ENCODE measurements at places on chromosomes 7 and 10. TPM values are rescaled to one million over a fixed set of nuclear protein-coding genes. Genes with fewer than 3 reads are reported as not detected.

DNA sequence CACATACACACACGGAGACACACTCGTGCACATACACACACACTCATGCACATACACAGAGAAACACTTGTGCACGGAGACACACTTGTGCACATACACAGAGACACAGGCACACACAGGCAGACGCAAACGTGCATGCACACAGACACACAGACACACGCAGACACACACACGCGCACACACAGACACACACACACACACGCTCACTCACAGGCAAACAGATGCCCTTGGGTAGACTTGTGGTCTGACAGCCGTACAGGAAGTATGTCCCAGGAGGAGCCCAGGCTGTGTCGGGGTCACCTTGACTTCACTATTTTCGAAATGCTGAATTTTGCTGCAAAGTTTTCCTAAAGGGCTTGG is 538.0 kb downstream of the DNAJB6 start:
- no peaks in the 10 kb centered on the region for H3K36me3 ChIP-seq
- no peak overlapping the region for H3K27ac ChIP-seq
- DNase-seq: no peak

GRCh38 chr10:74189999-74190421 is 39.0 kb downstream of the ADK start:
- peak overlapping the region; percentile 78 for H3K27ac ChIP-seq
- H3K36me3 ChIP-seq: no peaks in the 10 kb centered on the region
- no peaks in the 10 kb centered on the region for H3K27me3 ChIP-seq
- H3K4me1 ChIP-seq: peaks cover 22% of the 10 kb centered on the region
- no peak overlapping the region for H3K4me3 ChIP-seq

DNA sequence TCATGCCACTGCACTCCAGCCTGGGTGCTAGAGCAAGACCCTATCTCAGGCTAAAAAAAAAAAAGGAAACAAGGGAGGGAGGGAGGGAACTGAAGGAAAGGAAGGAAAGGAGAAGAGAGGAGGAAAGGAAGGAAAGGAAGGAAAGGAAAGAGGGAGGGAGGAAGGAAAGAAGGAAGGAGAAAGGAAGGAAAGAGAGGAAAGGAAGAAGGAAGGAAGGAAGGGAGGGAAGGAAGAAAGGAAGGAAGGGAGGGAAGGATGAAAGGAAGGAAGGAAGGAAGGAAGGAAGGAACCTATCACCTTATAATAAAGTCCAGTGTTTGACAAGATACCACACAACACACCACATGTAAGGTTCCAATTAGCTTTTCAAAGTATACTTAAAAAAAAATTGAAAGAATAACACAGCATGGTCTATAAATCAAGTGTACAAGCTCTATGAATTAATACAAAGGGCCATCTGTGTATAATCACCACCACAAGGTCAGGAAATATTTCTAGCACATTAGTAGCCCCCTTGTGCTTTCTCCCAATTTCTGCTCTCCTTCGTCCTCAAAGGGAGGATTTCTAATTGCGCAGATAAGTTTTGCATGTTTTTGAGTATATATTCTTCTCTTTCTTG is 26.4 kb downstream of the RNF216 start:
- H3K4me1 ChIP-seq: peaks cover 6% of the 10 kb centered on the region
- no peaks in the 10 kb centered on the region for H3K27me3 ChIP-seq
- H3K36me3 ChIP-seq: peaks cover 58% of the 10 kb centered on the region
- no peak overlapping the region for H3K4me3 ChIP-seq
- no peak for DNase-seq

DNA sequence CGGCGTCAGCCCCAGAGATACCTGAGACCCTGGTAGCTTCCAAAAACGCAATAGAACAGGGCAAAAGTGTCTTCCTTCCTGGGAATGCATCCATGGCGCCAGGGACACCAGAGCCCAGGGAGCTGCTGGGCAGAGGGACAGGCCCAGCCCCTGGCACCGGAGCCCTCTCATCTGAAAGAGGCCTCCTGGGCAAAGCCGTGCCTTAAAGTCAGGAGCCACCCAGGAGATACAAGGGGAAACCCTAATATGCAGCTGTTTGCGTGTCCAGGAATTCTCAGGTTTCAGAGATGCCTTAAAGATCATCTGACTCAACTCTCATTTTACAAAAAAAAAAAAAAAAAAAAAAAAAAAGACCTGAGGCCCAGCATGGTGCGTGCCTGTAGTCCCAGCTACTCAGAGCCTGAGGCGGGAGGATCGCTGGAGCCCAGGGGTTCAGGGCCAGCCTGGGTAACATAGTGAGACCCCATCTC is 28.0 kb downstream of the NUDT1 start:
- H3K4me1 ChIP-seq: no peaks in the 10 kb centered on the region
- DNase-seq: no peak
- no peaks in the 10 kb centered on the region for H3K27me3 ChIP-seq
- H3K27ac ChIP-seq: no peak overlapping the region
- H3K4me3 ChIP-seq: no peak overlapping the region

- peaks cover 6% of the 10 kb centered on the region for H3K36me3 ChIP-seq
- no peaks in the 10 kb centered on the region for H3K4me1 ChIP-seq
- H3K27me3 ChIP-seq: no peaks in the 10 kb centered on the region
- H3K4me3 ChIP-seq: no peak overlapping the region
- no peak overlapping the region for H3K27ac ChIP-seq
Measured at GRCh38 chr7:35658606-35659201, 36.2 kb downstream of the HERPUD2 start.

- H3K36me3 ChIP-seq: no peaks in the 10 kb centered on the region
- H3K27ac ChIP-seq: peak overlapping the region; percentile 92
- no peaks in the 10 kb centered on the region for H3K27me3 ChIP-seq
- peaks cover 73% of the 10 kb centered on the region for H3K4me1 ChIP-seq
Measured at GRCh38 chr10:72260239-72260975, 13.3 kb upstream of the DDIT4 start.

DNA sequence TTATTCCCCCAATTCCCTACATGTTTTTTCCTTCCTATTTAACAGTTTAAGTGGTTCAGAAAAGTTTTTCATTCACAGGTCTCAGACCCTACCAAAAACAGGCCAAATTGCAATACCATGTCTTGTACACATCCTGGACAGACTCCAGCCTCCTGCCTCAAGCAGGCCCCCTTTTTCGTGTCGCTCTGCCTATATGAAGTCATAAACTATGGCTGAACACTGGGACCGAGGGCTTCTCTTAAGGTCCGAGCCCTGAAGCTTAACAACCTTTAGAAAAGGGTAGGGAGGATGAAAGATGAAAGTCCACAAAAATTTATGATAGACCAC is 1.4 kb downstream of the FBXW4 start:
- no peak for DNase-seq
- peak overlapping the region; percentile 96 for H3K27ac ChIP-seq
- peaks cover 56% of the 10 kb centered on the region for H3K4me1 ChIP-seq
- H3K4me3 ChIP-seq: peak overlapping the region; percentile 89
- H3K27me3 ChIP-seq: no peaks in the 10 kb centered on the region
- H3K36me3 ChIP-seq: no peaks in the 10 kb centered on the region

- H3K27ac ChIP-seq: no peak overlapping the region
- H3K4me3 ChIP-seq: no peak overlapping the region
- DNase-seq: no peak
- no peaks in the 10 kb centered on the region for H3K36me3 ChIP-seq
Measured at GRCh38 chr7:144649120-144649519, 186.7 kb downstream of the TPK1 start.

GRCh38 chr7:30453921-30454320 is 24.7 kb downstream of the NOD1 start:
- no peaks in the 10 kb centered on the region for H3K27me3 ChIP-seq
- peaks cover 4% of the 10 kb centered on the region for H3K4me1 ChIP-seq
- no peak overlapping the region for H3K4me3 ChIP-seq
- H3K27ac ChIP-seq: no peak overlapping the region
- DNase-seq: no peak

DNA sequence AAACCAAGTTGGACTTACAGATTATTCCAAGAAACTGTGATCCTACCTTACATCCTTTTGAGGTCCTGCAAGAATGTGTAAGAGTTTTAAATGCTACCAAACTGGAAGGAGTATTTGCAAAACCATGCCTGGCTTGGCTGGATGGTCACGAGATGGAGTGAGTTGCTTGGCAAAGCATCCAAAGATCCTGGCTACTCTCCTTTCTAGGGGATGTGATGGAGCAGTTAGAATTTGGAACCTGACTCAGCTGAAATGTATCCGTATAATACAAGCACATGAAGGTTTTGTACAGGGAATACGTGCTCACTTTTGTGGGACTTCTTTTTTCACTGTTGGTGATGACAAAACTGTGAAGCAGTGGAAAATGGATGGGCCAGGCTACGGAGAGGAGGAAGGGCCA is 13.3 kb upstream of the SYPL1 start:
- no peak overlapping the region for H3K4me3 ChIP-seq
- H3K27ac ChIP-seq: no peak overlapping the region
- peaks cover 9% of the 10 kb centered on the region for H3K4me1 ChIP-seq

DNA sequence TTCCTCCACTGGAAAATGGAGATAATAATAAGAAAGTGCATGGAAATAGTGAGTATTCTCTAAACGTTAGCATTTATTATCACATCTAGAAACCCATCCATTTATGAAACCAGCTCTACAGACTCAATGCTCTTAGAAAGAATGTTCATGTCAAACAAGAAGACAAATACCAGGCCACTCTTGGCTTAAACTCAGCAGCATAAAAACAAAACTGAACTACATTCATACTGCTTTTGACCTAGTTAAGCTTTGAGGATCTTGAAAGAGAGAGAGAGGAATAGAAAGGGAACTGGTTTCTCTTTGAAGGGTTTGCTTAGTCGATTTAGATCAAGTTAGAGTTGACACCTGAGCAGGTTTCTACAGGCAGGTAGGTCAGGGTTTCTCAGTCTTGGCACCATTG is 332.9 kb upstream of the PRKCQ start:
- no peaks in the 10 kb centered on the region for H3K36me3 ChIP-seq
- H3K4me1 ChIP-seq: peaks cover 9% of the 10 kb centered on the region
- H3K4me3 ChIP-seq: no peak overlapping the region
- no peak overlapping the region for H3K27ac ChIP-seq
- H3K27me3 ChIP-seq: no peaks in the 10 kb centered on the region

Gene CLDN4
- 116 TPM for total RNA-seq

Gene CAV1
- total RNA-seq: 531 TPM

Gene APBB1IP
- 36.8 TPM for total RNA-seq

Gene PODXL
- 116 TPM for total RNA-seq

Gene OPALIN
- not detected for total RNA-seq

Gene LRIT2
- not detected for total RNA-seq
